Omental fat pad (tissue), 4 donors: ENCODE measurements at places on chromosomes 4 and X.
A peak's percentile ranks its signal among the peaks of the same experiment; 100 is the strongest.

DNA sequence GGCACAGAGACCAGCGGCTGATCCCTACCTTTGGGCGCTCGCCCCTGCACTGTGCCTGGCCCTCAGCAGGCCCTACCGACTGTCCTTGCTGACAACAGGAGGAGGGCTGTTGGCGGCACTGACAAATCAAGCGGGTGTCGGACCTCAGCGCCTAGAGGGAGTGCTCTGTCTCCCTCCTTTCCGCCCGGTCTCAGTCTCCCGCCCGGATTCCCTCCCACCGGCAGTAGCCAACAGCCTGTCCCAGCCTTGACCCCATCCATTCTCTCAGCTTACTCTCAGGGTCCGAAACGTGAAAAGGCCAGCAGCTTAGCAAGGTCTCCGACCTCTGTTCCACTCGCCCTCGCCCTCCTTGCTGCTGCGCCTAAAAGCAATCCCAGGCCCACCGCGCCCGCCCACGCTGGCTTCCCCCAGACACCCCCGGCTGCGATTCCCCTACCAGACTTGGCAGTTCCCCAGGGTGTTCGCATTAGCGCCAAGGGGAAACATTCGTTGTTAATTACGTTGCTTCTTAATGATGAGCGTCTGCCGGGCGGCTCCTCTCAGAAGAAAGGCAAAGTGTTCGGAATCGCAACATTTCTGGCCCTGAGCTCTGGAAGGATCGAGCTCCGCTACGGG lies 96.2 kb downstream of the SOWAHB start:
- no peak for DNase-seq

DNA sequence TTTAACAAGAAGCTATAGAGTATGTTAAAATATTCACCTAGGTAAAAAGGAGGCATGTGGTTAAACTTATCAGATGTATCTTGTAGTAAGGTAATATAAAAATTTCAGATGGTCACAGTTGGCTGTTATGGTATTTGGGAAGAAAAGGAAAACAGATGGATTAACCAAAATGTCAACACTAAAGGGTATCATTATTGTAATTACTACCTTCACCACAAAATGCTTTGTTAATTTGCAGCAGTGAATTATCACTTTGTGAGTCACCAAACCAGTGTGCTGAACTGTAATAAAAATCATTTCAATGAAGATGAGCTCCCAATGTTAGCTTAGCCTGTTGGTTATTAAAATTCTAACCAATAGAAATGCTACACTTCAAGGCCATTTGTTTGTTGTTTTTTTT lies 233.9 kb downstream of the RPA4 start:
- DNase-seq = no peak

GRCh38 chr4:81207828-81208227 lies 7.2 kb downstream of the PRKG2 start:
- DNase-seq = no peak

DNA sequence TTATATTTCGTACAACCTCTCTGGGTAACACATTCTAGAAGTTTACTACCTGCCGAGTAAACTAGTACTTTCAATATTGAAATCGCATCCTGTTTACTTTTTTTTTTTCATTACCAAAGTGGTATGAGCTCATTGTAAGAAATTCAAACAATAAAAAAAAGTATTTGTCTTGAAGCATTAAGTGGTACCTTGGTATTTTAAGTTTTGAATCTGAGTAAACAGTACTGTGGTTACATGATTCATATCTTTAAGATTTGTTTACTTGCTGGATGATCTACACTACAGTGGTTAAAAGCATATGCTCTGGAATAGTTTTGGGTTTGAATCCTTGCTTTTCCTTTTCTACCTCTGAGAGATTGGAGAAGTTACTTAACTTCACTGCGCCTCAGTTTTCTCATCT lies 3.8 kb upstream of the MMGT1 start:
- DNase-seq = no peak

DNA sequence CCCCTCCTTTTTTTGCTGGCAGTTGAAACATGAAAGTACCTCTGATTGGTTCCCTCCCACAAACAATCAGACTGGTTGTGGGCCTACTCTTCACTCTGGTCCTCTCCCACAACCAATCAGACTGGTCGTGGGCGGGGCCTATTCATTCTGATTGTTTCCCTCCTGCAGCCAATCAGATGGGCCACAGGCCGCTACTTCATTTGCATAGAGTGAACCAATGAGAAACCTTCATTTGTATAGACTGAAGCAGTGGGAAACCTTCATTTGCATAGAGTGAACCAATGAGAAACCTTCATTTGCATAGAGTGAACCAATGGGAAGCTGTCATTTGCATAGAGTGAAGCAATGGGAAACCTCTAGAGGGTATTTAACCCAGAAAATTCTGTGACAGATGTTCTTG lies 55.2 kb downstream of the TRMT44 start:
- no peak for DNase-seq

GRCh38 chr4:38675146-38676121 lies 11.4 kb downstream of the KLF3 start:
- DNase-seq = peak; percentile 98

DNA sequence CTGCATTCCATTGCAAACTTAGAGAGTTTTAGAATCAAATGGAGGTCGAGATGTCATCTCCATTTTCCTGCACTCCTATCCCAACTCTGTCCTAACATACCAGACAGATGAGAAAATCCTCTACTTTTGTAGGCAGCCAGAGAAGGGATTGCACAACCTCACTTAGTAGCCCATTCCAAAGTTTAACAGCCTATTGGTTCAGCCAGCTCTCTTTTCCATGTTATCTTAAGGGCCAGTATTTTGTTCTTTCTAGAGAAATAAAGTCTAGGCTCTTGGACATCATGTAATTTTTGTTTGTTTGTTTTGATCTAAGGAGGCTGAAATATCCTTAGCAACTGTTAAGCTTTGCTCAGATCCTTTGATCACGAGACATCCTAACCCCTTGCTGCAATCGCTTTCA lies 173.0 kb downstream of the COX18 start:
- DNase-seq = no peak

- DNase-seq = no peak
Measured at GRCh38 chrX:11908371-11908770, 150.3 kb downstream of the MSL3 start.

DNA sequence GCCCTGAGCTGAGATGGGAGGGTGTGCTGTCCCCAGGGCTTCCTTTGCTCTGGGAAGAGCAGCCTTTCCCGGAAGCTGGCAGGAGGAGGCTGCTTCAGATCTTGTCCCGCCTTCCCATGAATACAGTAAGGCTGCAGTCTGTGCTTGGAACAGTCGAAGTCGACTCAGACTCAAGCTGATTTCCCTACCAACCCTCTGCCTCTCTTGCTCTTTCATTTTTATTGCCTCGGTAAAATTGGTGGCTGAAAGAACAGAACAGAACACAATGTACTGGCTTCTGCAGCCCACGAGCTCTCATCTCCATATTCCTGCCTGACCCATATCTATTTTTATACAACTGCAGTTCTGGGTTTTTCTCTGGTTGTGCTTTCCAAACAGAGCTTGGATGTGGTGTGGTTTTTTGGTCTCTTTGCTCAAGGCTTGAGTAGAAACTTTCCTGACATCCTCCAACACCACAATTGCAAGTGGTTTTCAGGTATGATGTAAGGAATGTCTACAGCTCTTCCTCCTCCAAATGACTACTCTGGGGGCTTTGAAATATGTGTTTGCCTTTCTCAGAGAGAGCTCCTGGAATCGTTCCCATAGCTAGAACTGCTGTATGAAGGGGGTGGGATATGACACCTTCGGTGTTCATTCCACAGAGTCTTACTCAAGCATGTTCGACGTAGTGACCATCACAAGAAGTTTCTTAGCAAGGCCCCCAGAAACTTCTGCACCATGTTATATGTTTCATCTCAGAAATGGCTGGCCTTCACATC lies 61.3 kb downstream of the ENPP6 start:
- no peak for DNase-seq

- no peak for DNase-seq
Measured at GRCh38 chr4:101033986-101034385, 313.3 kb downstream of the PPP3CA start.

GRCh38 chr4:40164459-40164858 lies 32.4 kb upstream of the RHOH start:
- no peak for DNase-seq

- no peak for DNase-seq
Measured at GRCh38 chrX:79408623-79409322, 41.6 kb upstream of the ITM2A start.

DNA sequence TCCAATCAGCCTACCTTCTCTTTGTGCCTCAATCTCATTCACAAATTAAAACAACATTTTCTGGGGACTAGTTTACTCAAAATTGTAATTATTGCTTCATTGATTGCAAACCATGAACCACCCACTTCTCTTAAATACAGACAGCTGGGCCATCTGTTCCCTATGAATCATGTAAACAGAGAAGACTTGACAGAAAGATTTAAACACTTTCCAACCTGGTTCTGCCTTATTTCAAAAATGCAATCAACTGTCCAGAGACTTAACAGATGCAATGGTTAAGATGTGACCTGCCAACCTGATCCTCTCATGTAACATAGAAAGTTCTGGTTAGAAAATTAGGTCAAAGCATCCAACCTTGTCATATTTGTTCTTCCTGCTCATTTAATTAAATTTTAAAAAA lies 20.8 kb upstream of the SERTM2 start:
- no peak for DNase-seq

DNA sequence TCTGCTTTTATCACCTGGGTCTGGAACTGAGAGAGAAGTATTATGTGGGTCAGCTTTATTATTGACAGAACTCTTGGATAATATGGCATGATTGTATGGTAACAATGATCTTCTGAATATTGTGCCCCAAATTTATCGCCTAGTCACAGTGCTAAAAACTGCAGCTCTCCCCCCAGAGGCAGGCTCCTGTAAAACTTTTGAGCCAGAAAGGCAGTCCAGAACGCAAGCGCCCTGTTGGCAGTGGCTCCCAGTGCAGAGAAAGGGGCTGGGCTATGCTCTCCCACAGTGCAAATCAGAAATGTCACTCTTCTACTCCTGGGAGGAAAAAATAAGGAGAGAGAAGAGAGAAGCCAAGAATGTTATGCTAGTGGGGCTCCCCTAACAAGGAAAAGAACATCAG lies 50.5 kb downstream of the HELT start:
- DNase-seq = no peak

- DNase-seq = no peak
Measured at GRCh38 chr4:149009223-149009622, 567.0 kb upstream of the NR3C2 start.

GRCh38 chr4:175716961-175717360 lies 95.1 kb downstream of the GPM6A start:
- DNase-seq = no peak

- no peak for DNase-seq
Measured at GRCh38 chrX:27599928-27600327, 9.8 kb downstream of the DCAF8L2 start.

- no peak for DNase-seq
Measured at GRCh38 chrX:149541521-149542047, 772 bp downstream of the EOLA1 start.

GRCh38 chr4:25925486-25926201 lies 11.6 kb downstream of the SMIM20 start:
- no peak for DNase-seq

- DNase-seq = no peak
Measured at GRCh38 chrX:14056206-14056605, 26.5 kb upstream of the GEMIN8 start.

- DNase-seq = no peak
Measured at GRCh38 chr4:137082061-137082460, 450.2 kb downstream of the PCDH18 start.

DNA sequence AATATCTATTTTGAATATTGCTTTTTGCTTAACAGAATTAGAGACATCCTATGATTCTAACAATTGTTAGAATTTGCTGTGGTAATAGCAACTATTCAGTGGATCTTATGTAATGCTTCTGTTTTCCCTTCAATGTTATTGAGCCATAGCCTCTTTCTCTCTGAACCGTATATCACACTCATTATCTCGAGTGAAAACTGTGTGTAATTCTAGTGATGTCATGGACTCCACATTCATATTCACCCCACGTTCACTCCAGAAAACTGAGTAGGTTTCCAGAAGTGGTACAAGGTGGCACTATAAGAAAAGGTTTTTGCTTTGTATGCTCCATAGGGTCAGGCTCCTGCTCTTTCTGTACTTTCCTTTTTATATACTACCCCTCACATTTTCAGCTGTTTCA lies 534.3 kb upstream of the PABPC4L start:
- DNase-seq = no peak

DNA sequence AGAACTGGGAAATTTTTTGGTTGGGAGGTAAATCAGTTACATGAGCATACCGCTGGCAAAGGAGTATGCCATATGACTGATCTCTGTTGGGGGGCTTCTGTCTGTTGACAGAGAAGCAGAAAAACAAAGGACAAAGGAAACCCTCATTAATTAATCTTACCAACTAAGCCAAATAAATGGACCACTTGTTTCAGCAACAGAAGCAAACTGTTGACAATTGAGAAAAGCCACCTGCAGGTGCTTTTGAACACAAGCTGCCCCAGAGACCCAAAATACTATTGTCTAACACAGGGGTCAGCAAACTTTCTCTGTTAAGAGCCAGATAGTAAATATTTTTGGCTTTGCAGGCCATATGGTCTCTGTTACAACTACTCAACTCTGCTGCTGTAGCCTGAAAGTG lies 7.0 kb upstream of the FRYL start:
- DNase-seq = no peak

DNA sequence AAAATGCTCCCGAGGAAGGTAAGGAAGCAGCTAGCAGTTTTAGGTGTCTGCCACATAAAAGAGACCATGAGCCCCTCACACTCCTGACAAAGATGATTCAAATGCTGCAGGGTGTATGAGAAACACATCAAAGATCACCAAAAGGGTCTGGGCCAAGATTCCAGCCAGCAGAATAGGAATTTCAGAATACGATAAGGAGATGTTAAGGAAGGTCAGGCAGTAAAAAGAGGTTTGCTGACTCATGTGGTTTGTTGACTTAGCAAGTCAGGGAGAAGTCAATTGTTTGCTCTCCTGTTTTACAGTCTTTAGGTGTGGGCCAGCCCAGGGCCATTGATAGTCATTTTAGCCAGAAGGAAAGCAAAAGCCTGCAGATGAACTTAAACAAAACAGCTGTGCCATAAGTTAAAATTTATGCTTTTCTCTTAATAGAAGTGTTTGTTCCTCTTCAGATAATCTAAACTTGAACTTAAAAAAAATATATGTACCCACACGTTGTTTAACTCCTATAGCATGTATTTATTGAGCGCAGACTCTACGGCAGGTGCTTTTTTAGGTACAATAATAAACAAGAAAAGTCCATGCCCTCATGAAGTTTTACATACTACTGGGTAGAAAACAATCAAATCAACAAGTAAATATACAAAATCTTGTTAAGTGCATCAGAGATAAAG lies 115.6 kb downstream of the CAMK2D start:
- DNase-seq = no peak

DNA sequence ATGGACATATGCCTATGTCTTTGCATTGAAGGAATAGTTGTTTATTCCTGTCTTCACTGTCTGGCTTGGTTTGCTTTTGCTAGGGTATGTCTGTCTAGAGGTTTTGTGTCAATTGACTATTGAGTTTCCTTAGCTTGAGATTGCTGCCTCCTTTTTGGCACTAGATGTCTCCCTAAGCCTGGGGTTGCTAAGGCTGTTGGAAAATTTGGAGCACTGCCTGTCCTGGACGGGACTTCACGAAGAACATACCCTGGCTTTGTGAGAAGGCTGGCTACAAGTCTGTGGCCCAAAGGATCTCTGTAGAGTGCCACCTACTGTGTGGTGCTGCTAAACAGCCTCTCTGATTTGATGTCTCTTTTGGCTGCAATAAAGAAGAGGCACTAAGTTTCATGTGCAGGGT lies 183.8 kb upstream of the NUDT10 start:
- no peak for DNase-seq
